ENCODE measurements at places on chromosomes 6 and 20.
A peak's percentile ranks its signal among the peaks of the same experiment; 100 is the strongest.

- DNase-seq = no peak
Observed at GRCh38 chr6:18577491-18577890, 190.3 kb downstream of the RNF144B start.

GRCh38 chr6:16360365-16360764 is 122.0 kb downstream of the GMPR start:
- DNase-seq = no peak

DNA sequence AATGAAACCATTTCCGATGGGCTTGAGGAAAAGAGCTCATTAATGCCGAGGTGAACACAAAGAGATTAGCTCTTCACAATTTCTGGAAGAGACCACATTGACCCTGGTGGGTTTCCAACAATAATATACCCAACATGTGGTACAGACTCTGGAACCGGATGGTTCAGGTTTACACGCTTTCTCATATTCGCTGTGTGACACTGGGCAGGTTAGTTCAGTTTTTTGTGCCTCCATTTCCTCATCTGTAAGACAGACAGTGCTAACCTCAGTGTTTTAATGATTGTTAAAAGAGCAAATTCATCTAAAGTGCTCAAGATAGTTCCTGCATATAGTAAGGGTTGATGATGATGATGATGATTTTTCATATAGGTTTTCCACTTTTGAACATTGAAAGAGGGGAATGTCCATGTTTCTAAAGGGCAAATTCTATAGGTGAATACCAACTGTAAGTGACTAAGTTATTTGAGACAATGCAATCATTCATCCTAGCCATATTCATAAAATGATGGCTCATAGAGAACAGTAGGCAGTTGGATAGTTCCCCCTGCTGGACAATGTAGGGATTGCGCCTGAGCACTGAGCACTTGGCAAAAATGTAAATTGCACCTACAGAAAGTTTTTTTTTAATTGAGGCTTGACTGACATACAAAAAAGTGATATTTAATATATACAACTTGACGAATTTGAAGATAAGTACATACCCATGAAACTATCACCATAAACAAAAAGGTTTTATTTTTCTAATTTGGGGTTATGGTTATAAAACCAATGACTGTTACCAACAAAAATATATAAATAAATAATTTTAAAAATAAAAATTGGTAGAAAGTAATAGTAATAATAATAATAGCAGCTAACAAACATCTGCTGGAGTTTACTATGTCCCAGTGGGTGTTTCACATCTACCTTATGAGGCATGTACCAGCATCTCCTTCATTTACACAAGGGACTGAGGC is 2.1 kb upstream of the PERP start:
- DNase-seq = peak; percentile 78

- DNase-seq = no peak
Observed at GRCh38 chr20:58709013-58709702, 16.6 kb downstream of the NPEPL1 start.

DNA sequence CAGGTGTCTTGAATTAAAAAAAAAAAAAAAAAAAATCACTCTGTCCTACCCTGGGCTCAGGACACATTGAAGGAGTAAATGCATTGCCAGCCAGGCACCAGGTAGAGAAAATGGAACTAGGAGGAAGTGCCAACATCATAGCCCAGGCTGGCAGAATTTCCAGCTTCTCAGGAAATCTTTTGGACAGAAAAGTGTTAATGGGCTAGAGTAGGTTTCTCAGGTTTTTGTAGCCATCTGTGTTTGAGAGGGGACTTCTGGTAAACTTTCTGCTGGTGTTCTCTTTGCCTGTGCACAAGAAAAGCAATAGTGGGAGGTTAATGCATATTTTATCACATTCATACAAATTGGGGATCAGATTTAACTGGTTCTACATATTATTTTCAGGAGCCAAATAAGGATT is 678.3 kb upstream of the NRSN1 start:
- no peak for DNase-seq

GRCh38 chr6:113591896-113592827 is 265.0 kb upstream of the MARCKS start:
- no peak for DNase-seq

GRCh38 chr6:47509937-47510336 is 32.3 kb downstream of the CD2AP start:
- DNase-seq = no peak

DNA sequence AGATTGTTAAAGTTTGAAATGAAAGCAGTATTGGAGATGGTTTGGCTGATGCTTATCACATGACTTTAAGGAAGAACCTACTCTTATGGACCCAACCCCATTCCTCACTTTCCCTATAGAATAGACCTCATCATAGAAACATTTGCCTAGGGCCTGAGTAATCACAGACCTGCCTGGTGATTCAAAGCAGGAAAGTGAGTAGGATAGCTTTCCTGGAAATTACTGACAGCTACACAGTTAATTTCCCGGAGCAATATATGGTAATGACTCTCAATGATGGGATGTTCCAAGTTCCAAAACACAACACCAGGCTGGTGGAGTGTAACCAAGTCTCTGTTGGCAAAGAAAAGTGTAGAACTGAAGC is 233.8 kb downstream of the SIM1 start:
- DNase-seq = no peak

GRCh38 chr6:153616506-153616905 is 422.5 kb upstream of the OPRM1 start:
- no peak for DNase-seq

GRCh38 chr20:36435592-36436541 is 105.5 kb upstream of the MYL9 start:
- DNase-seq = peak; percentile 90

- DNase-seq = no peak
Observed at GRCh38 chr6:104431096-104431495, 428.6 kb downstream of the HACE1 start.

- no peak for DNase-seq
Observed at GRCh38 chr6:47440719-47441118, 36.9 kb upstream of the CD2AP start.

DNA sequence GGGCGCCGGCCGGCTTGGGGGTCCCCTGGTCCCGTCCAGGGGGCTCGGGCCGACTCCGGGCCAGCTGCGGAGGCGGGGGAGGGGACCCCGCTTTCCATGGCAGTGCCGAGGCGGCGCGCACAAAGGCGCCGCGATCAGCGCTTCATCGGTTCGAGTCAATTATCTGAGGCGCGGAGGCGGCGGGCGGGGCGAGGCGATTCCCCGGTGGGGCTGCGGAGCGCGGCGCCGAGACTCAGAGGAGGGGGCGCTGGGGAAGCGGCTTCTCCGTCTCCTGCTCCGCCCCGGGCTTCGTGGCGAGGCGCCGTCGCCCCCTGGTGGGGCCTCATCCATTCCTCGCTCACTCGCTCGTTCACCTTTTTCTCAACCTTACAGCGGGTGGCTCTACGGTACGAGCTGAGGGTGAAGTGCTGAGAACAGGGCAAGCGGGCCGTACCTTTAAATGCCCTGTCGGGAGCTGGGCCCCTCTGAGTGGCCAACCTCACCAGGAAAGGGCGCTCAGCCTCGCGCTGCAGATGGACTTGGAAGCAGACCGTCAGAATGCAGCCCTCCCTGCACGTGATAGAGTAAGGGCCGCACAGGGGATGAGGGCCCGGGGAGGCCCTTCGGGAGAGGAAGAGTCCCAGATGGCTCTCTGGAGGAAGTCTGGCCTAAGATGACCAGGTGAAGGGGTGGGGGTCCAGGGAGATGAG is 39.9 kb downstream of the SLC52A3 start:
- no peak for DNase-seq

- DNase-seq = no peak
Observed at GRCh38 chr6:72374857-72375256, 247.0 kb upstream of the KCNQ5 start.

- no peak for DNase-seq
Observed at GRCh38 chr6:14271789-14272736, 154.5 kb downstream of the CD83 start.

DNA sequence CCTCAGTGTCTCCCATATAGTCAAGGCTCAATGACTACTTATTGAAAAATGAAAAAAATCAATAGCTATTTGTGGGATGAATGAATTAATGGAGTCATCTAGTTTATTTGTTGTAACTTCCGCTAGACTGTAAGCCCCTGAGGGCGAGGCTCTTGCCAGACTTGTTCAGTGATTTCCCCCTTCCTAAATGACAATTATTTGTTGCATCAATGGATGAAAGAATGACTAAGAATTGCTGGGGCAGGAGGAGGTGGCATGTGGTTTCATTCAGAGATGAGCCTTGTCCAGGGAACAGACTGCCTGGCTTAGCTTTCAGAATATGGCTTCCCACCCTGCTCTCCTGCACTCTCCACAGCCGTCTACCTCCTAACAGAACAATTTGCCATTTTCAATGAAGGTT is 1.1 kb upstream of the PRELID3B start:
- DNase-seq = no peak

DNA sequence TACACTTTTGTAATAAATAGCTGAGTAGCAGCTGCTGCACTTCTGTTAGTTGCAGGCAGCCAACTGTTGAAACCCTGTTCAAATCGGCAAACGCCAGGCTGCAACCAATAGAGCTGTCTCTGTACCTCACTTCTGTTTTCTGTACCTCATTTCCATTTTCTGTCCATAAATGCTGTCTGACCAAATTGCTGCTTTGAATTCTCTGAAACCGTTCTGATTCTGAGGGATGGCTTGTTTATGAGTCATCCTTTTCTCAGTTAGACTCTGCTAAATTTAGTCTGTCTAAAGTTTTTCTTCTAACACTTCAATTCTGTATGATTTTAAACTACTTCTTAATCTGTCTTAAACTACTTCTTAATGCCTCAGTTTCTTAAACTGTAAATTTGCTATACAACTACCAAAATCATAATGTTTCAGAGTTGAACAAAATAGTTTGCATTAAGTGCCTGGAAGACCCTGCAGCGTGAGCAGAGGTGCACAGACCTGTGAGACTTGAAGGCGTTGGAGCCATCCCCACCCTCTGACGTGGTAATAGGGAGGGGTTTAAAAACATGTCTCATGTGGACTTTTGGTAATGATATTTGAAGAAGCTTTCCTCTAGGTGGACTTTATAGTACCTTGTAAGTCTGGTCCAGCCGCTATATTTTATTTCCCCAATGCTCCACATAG is 9.6 kb downstream of the BTNL2 start:
- no peak for DNase-seq

GRCh38 chr6:134984821-134985220 is 34.9 kb upstream of the ALDH8A1 start:
- DNase-seq = no peak

DNA sequence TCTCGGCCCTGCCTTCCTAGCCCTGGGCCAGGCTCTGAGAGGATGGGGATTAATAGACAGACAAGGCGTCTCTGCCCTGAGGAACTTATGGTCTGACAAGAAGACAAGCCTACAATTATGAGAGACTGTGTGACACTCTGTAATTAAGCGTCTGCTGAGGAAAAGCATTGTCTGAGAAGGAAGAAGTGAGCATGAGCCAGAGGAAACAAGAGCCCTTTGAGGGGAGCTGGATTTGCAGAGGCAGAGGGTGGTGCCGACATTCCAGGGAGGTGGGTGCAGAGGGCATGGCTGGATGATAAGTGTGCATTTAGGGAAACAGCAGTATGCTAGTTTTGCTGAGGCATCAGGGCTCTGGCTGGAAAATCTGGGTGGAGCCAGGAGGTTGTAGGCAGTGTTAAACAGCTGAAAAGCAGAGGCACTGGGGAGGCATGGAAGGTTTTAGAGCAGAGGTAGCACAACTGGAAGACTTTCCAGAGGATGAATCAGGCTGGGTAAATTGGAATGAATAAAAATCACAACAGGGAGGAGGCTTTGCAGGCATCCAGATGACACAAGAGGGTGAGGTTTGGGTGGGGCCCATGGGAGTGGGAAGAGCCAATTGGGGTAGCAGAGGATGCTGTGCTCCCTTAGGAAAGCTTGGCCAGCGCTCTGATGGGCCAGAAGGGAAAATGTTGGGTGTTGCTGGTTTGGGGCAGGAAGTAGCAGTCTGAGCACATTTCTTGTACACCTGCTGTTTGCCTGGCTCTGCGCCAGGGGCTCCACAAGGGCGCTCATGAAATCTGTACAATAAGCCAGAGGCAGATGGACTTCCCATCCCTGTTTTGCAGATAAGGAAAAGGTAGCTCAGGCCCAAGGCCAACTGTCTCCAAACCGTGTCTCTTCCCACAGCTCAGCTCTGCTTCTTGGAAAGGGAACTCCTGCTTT is 74.0 kb upstream of the MYL9 start:
- no peak for DNase-seq

DNA sequence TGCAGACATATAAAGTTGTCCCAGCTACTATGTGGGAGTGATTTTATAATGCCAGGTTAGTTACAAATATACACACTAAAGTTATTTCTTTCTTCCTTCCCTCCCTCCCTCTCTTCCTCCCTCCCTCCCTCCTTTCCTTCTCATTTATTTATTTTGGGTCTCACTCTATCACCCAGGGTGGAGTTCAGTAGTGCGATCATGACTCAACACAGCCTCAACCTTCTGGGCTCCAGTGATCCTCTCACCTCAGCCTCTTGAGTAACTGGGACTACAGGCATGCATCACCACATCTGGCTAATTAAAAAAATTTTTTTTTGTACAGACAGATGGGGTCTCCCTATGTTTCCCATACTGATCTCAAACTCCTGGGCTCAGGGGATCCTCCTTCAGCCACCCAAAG is 59.2 kb downstream of the PHF20 start:
- no peak for DNase-seq

DNA sequence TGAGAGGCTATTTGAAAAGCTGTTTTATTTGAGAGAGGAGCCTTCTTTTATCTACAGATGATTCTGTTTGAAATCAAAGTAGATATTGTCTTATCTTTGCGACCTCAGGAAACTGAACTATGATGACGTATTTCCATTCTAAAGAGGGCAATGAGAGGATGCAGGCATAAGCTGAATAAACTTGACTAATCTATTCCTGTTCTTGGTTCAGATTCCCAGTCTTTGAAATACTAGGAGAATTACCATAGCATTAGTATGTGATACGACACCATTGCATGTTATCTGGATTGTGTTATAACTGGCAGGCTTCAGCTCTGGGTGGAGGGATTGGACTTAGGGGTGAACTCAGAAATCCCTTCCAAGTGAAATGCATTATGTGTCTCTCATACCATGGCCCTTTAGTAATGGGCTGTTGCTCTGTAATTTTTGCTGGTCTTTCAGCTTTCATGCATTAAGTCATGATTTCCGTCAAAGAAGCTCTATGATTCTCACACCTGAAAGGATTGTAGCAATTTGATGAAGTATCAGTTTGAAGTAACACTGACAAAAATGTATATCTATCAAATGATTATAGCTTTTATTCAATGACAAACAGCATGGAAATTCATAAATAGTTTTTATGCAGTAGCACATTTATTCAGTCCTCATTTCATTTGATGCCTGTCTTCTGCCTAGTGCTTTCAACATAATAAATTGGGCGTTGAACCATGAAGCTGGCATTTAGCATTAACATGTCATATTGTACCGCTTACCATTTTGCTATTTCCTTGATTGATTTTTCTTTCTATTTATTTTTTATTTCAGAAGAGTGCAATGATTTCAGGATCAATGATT is 138.4 kb upstream of the SPACA1 start:
- no peak for DNase-seq

GRCh38 chr6:28944412-28944865 is 20.7 kb upstream of the TRIM27 start:
- no peak for DNase-seq
